ENCODE measurements at places on chromosomes 2 and 18.

DNA sequence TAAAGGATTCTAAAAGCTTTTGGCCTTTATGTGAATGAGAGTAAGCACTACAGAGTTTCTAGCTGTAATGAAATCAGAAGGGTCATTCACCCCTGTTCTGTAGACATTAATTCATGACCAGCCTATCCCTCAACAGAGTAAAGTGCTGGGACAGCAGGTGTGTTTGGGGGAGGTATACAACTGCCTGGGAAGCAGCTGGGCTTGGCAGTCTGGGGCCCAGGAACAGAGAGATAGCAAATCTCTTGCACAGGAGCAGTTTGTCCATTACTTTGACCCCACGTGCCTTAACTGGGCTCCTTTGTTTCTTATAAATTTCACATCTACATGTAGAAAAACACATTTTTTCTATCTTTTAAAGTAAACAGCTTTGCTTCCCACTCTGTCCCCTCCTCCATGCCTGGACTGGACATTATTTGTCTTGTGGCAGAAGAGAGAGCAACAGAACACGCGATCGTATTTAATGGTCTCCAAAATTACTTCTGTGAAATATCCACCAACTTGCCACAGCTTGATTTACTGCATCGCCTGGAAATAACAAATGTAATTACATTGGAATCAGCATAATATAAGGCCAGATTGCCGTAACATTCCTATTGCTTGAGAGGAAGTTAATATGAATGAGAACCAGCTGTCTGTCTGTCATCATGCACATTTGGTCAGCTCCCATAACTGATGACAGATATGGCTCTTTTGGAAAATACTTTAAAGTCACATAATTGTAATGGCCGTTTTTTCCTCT lies 263.8 kb downstream of the RBM43 start:
- no peak for DNase-seq

DNA sequence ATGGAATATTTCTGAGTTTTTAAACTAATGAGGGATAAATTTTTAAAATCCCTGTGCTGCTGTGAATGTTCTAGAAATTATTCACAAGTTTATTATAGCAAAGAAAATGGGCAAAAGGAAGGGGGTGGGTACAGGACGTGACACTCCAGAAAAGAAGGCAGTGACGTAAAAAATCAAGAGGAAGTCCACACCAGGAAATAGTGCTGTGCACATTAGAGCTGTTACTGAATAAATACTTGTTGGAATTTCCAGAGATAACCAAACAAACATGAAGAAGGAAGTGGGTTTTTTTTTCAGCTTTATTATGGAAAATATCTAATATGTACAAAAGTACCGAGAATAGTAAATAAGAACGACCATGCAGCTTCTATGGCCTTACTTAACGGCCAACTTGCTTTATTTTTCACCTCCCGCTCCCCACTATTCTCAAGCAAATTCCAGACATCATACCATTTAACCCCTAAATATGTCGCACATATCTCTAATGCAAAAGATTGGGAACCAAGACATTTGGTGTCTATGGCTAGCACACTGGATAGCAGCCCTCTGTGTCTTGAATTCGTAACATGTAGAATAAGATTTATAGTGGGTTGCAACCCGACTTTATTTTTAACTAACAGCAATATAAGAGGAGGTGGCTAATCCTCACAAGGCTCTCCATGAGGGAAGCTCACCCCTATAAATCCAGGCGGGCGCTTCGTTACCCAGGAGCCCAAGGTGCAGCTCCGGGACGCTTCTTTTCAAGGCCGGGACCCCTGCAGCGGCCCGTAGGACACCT lies 580 bp upstream of the NDUFV2 start:
- DNase-seq = peak; percentile 66

DNA sequence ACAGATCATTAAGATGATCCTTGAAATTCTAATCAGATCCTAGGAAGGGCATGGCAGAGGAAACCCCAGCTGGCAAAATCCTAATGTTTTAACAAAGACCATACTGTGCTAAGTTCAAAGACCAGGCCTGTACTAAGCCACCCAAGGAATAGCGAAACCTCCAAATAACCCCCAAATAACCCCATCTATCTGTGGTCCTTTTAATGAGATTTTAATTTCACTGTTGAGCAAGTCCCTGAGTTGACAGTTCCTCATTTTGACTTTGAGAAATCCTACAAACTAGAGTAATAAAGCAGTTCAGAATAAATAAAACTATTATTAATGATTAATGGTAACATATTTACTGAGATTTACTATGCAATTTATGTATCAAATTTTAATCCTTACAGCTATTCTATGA lies 259.8 kb downstream of the STK39 start:
- DNase-seq = no peak

DNA sequence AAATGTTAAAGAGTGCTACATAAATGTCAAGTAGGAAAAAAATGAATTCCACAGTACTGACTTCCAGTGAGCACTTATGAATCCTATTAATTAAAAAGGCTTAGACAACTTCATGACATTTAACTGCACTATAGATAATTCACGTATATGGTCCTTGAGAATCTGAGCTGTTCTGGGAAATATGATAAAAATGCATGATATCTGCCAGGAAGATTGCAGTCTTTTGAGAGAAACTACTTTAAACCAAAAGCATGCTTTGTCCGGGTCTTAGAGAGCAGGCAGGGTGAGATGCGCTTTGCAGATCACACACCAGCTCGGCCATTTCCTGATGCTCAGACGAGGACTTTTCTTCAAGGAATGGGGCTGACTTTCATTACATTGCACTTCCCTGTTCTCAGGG lies 42.6 kb downstream of the CMPK2 start:
- DNase-seq = no peak

DNA sequence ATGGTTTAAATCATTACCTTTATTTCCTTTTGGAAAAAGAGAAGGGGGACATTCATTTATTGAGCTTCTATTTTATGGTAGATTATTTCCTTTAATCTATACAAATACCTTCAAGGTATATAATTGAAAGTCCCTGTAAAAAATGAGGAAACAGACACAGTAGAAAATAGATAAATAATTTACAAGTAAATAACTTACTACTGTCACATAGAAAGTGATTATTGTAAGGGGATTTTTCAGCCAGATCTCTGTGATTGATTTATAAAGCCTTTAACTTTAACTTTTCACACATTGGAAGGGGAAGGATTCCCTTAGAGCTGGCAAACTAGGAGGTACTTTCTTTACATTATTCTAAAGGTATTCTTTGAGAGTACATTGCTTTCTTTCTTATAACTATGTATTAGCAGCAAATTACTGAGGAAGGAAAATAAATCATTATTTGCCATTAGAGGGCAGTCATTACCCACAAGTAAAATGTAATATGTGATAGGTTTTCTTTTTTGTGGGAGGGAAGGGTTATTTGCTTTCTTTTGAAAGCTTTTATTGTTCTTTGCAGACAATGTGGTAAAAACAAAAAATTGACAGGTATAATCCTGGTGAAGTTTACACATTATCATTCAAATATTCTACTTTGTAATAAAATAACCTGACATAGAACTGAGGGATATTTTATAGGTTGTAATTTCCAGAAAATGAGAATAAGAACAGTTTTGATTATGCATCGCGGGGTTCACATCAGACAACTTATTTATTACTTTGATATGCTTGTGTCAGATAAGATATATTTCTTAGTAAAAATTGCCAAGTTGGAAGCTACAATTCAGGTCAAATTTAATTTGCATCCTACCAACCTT lies 24.8 kb upstream of the RPE start:
- DNase-seq = peak; percentile 23

- no peak for DNase-seq
These were observed 5.5 kb upstream of the CYBRD1 start for GRCh38 chr2:171516793-171517192.

GRCh38 chr2:229343661-229344060 lies 72.6 kb upstream of the PID1 start:
- no peak for DNase-seq

GRCh38 chr2:166337932-166338331 lies 37.8 kb downstream of the SCN9A start:
- no peak for DNase-seq

DNA sequence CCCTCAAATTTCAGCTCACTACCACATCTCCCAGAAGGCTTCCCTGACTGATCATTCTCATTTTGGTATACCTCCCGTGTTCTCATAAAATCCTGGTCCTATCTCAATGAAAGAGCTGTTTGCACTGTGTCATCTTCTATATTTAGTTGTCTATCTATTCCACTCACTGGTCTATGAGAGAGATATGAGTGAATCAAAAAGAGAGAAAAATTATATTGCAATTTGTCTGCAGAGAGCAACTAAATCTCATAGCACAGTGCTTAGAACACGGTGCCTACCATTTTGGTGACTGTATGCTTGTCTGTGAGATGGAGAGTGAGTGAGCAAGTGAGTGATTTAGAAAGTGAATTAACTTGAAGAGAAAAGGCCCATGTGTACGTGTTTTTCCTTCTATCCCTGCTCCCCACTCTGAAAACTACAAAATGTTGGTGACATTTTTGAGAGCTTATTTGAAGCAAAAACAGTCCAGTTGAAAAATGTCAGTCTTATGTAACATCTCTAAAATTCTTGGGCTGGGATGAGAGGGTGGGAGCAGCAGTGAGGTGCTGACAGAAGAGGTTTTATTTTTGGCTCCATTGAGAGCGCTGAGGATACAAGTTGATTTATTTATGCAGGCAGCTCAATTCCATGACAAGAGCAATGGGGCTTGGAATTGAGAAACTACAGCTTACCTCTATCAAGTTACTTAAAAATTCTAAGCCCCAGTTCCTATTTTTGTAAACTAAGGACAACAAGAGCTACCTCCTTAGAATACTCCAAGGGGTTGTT lies 373.5 kb upstream of the CHST9 start:
- DNase-seq = no peak

- DNase-seq = peak; percentile 65
These were observed 52.0 kb downstream of the ANKRD44 start for GRCh38 chr2:197258580-197258979.

DNA sequence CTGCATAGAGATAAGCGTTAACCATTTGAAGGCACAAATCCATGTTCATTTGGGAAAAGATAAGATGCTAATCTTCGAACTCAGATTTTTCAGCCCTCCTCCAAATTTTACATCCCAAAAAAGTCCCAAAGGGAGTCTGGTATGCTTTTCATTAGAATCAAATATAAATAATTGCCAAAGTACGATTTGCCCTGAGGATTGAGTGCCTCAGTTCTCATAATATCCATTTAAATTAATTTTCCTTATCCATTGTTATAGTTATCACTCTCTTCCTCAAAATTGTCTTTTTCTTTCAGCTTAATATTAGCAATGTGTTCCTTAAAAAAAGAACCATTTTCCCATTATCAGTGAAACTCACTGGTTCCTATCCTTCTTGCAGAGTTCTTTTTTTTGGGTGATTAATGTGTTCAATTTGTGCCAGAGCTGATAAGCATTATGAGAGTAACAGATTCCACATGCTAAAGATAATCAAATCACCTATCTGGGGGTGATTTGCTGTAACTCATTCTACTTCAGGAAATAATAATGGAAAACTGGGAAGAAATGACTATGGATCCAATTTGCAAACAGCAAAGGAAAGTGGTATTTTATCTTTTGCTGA lies 686 bp downstream of the HNMT start:
- DNase-seq = no peak

- DNase-seq = no peak
These were observed 62.5 kb upstream of the ACAA2 start for GRCh38 chr18:49875783-49876182.

GRCh38 chr2:458425-458815 lies 170.5 kb upstream of the ALKAL2 start:
- DNase-seq = no peak

DNA sequence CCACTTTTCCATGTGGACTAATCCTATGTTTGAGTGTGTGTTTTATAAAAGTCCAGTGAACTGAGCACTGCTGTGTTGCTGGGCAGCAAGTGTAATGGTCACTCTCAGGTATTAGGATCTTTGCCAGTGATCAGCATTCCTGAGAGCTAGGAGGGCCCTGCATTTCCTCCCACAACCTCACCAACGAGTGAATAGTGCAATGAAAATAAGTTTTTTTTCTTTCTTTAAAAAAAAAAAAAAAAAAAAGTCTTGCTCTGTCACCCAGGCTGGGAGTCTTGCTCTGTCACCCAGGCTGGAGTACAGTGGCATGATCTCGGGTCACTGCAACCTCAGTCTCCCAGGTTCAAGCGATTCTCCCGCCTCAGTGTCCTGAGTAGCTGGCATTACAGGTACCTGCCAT lies 6.5 kb upstream of the OSBPL6 start:
- DNase-seq = no peak

- no peak for DNase-seq
These were observed 6.8 kb downstream of the FBLN7 start for GRCh38 chr2:112144966-112145365.

- DNase-seq = peak; percentile 81
These were observed 15.2 kb downstream of the FBXO41 start for GRCh38 chr2:73268830-73269685.

- no peak for DNase-seq
These were observed 21.4 kb downstream of the DRC1 start for GRCh38 chr2:26422947-26423629.

DNA sequence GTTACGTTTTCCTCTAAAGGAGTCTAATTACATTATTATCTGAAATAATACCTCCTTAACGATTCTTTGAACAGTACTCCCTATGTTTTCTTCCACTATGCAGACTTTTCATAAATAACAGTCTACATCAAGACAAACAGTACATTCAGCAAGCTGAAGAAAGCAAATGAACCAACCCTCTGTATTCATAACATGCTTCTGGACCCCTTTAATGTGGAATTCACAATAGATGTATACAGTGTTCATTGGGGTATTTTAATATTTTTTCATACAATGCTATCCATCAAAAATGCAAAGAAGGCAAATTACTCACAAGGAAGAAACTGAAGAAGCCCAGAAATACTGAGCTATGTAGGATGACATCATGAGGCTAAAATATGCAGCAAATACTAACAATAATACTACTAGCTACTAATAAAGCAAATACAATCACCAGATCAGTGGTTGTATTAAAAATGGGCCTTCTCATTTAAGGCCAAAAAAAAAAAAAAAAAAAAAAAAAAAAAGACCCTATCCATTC lies 408.6 kb downstream of the MTX2 start:
- no peak for DNase-seq

- DNase-seq = no peak
These were observed 139.7 kb downstream of the EHBP1 start for GRCh38 chr2:62845256-62845655.

GRCh38 chr2:38010995-38011394 lies 65.0 kb downstream of the CYP1B1 start:
- DNase-seq = no peak

GRCh38 chr18:70431203-70431624 lies 142.4 kb downstream of the SOCS6 start:
- no peak for DNase-seq
